ENCODE measurements at places on chromosomes 11 and 22. TPM values are rescaled to one million over a fixed set of nuclear protein-coding genes. Genes with fewer than 3 reads are reported as not detected.

The ANGPTL5 gene
- total RNA-seq, result 0.71 TPM

The OR5T1 gene
- not detected for total RNA-seq

The GPR83 gene
- not detected for total RNA-seq

The CCDC116 gene
- 0.41 TPM for total RNA-seq

The MPEG1 gene
- total RNA-seq, result 48.9 TPM

All from lower lobe of right lung (tissue), 2 donors.